ENCODE measurements at places on chromosomes 16 and 17.

GRCh38 chr16:24753000-24753399 is 23.5 kb downstream of the TNRC6A start:
- no peak for DNase-seq

DNA sequence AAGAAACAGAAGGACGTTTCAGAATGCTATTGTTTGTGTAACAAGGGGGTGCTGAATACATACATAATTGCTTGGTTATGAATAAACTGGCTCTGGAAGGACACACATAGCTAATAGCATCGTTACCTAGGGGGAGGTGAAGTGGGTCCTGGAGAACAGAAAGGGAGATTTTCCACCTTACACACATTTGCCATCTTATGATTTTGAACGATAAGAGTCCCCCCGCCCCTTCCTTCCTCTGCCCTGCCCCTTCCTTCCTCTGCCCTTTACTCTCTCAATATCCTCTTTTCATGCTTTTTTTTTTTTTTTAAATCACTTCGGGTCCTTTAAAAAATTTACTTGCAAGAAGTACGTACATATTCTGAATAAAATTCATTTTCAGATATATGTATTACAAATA is 902 bp upstream of the DHRS7B start:
- no peak for DNase-seq

GRCh38 chr17:41549596-41550039 is 21.5 kb upstream of the KRT19 start:
- no peak for DNase-seq

GRCh38 chr16:87265261-87265660 is 51.9 kb downstream of the C16orf95 start:
- DNase-seq: no peak

DNA sequence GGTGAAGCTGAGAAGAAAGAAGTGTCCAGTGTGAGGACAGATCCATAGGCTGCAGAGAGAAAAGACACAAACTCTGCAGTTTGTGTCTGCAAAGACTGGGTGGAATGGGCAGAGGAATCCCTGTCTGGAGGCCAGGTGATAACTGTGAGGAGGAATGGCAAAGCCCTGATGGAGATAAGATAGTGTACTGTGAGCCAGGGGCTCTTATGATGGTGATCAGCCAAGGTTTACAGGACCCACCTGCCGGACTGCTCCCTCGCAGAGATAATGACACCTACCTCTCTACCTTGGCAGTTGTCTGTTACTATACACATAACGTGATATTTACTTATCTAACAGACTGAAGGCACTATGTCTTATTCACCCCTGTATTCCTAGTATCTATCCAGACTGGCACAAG is 92.6 kb upstream of the ASIC2 start:
- DNase-seq: no peak

GRCh38 chr16:48064971-48065370 is 90.8 kb downstream of the ABCC12 start:
- DNase-seq: no peak
